IPS DF 6.9 (cell line): ENCODE measurements at places on chromosomes 2 and 18.

- no peak for DNase-seq
These were observed 12.6 kb downstream of the USP37 start for GRCh38 chr2:218555527-218555926.

- DNase-seq: no peak
These were observed 308.3 kb downstream of the SETBP1 start for GRCh38 chr18:44988821-44989587.

DNA sequence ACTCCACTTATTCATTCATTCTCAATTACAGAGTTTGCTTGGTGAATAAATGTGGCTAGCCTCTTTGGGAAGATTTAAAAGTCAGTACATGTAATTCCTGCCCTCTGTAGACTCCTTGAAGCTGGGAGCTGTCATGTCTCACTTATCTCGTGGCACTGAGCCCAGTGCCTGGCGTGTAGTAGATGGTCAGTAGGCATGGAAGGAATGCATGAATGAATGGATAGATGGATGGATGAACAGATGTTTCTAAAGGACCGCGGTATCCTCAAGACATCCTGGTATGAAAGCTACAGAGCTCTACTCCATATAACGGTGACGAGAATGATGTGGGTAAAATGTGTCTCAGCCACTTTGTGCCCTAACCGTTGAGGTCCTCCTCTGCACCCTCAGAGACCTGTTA lies 83.0 kb downstream of the MARCO start:
- no peak for DNase-seq

DNA sequence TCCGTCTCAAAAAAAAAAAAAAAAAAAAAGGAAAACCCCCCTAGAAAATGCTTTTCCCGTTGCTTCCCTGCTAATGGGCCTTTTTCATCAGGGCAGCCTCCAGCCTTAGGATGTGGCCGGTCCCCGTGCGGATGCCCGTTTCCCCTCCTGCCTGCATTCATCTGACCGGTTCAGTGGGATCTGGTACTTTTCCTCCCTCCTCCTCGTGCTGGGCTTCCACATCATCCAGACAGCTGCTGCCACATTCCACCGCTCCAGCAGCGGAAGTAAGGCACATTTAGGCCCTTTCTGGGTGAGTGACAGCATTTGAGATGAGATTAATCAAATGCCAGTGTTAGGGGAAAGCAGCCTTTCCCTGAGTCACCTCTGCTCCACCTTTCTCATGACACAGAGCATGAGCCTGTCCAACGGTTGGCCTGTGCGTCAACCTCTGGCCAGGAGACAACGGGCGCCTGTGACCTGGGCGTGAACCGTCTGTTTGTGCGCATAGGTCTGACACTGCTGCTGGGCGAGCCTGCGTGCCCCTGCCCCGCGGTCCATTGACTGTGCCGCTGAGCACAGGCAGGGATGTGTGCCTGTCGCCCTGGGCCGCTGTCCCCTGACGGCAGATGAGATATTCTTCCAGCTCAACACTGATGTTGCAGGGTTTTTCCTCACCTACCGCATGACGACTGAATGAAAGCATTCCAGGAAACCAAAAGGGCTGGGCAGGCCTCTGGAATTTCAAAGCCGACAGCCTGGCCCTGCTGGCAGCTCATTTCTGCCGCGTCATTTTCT lies 174.0 kb downstream of the TGIF1 start:
- no peak for DNase-seq

DNA sequence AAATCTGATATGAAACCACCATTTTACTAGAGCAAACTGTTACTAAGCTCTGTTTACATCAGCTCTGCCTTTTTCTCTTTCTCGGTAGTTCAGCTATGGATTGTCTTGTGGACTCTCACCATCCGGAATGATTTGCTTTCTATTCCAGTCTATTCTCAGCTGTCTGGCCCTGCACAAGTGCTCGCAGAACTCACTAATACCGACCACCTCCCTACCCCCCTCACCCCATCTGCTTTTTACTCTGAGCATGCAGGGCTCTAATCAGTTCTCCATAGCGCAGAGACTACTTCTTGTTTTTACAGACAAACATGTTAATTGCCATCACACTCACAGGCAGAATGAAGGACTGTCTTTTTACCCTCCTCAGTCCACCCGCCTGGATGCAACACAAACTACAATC lies 180.7 kb upstream of the POU3F3 start:
- DNase-seq: no peak

GRCh38 chr2:31704561-31705212 lies 123.9 kb upstream of the SRD5A2 start:
- DNase-seq: no peak

GRCh38 chr2:232573771-232574435 lies 23.4 kb downstream of the EIF4E2 start:
- DNase-seq: no peak
